Activated CD8-positive, alpha-beta memory T cell treated with anti-CD3 and anti-CD28 coated beads, Interleukin-2, amount 10 ng/mL, durations not matched to agents 7 days and 5 days (primary cell): ENCODE measurements at places on chromosomes 4 and X. TPM values are rescaled to one million over a fixed set of nuclear protein-coding genes. Genes with fewer than 3 reads are reported as not detected.

NHS gene
- total RNA-seq, result 1.4 TPM

CC2D2A gene
- not detected for total RNA-seq

RS1 gene
- total RNA-seq, result not detected

HERC6 gene
- 49.9 TPM for total RNA-seq

FAM9C gene
- total RNA-seq, result not detected

PABPC1L2A gene
- total RNA-seq, result not detected

NOA1 gene
- total RNA-seq, result 23.0 TPM

ADGRA3 gene
- 1.3 TPM for total RNA-seq

NPNT gene
- total RNA-seq, result not detected

SOWAHD gene
- 4.7 TPM for total RNA-seq

TMEM144 gene
- not detected for total RNA-seq

LETM1 gene
- total RNA-seq, result 51.1 TPM

FAM184B gene
- 0.02 TPM for total RNA-seq

GPR50 gene
- not detected for total RNA-seq

TASL gene
- total RNA-seq, result 3.2 TPM

SMIM10L2A gene
- total RNA-seq, result 0.82 TPM

TLR3 gene
- 1.5 TPM for total RNA-seq

SPANXC gene
- total RNA-seq, result not detected

AGA gene
- total RNA-seq, result 15.6 TPM

ERCC6L gene
- total RNA-seq, result 13.4 TPM

FAT4 gene
- not detected for total RNA-seq

TLL1 gene
- total RNA-seq, result not detected

GRXCR1 gene
- total RNA-seq, result not detected

INPP4B gene
- total RNA-seq, result 23.5 TPM

PALLD gene
- 1.5 TPM for total RNA-seq

FMR1NB gene
- not detected for total RNA-seq

CFAP47 gene
- not detected for total RNA-seq
